8988T (cell line): ENCODE measurements at places on chromosomes 2 and 18.

GRCh38 chr2:28463893-28464292 is 32.0 kb upstream of the PLB1 start:
- no peak for DNase-seq

DNA sequence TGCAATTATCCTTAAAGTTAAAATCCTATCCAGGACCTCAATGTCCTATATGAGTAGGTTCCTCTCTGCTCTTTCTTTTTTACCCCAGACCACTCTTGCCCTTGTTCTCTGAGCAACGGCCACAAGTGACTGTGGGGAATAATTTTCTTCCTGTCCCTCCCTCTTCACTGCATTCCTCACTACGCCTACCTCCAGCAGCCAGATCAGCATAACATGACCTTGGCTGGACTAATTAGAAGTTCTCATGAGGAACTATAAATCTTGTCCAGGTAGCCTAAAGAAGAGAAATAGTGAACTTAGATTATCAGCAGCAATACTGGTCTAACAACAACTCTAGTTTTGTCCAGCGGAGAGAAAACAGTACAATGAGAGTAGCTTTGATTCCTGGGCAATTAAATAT is 643.8 kb upstream of the KLHL29 start:
- DNase-seq = no peak

DNA sequence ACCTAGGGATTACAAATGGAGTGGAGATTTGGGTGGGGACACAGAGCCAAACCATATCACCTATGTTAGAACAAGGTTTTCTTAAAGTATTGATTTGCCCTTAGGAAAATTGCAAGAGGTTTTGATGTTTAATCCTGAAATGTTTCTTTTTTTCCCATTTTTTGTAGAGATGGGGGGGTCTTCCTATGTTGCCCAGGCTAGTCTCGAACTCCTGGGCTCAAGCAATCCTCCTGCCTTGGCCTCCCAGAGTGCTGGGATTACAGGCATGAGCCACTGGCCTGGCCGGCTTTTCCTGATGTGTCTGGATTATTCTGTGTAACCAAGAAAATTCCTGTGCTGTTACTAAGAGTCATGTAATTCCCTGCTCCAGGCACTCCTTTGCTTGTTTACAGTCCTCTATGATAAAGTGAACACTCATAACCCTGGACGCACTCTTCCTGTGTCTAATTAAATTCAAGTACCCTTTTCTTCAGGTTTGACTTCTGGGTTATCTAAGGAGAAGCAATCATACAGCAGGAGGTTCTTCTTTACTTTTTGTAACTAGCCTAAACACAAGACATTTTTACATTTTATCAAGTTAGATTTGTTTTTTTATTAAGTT is 15.0 kb upstream of the CTDP1 start:
- DNase-seq = no peak

DNA sequence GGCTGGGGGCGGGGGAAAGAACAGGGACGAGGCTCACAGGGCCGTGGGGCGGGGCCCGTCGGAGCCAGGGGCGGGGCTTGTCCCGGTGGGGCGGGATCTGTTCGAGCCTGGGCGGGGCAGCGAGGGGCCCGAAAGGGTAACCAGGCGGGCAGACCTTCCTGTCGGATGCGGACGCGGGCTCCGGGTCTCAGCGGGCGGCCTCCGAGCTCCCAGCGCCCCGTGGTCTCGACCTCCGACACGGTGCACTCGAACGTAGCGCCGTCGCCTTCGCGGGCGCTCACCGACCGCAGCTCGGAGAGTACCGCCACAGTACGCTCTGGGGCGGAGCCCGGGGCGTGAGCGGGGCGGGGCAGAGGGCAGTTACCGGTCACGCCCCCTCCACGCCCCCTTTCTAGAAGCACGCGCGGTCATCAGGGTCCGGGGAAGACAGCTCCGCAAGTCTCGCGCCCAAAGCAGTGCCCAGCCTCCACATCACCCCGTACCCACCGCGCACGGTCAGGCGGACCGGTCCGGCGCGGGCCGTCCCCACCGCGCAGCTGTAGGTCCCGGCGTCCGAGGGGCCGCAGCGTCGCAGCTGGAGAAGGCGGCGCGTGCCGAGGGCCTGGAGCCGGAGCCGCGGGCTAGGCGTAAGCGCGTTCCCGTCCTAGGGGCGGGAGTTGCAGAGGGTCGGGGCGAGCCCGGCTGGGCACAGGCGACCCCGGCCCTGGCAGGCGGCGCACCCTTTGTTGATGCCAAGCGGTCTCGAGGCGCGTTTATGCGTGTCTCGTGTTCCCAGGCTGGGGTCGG is 8.7 kb downstream of the TMEM198 start:
- peak; percentile 94 for DNase-seq

GRCh38 chr2:75315436-75315835 is 116.1 kb upstream of the TACR1 start:
- DNase-seq = no peak

GRCh38 chr18:9184998-9185613 is 48.5 kb downstream of the ANKRD12 start:
- DNase-seq = no peak

GRCh38 chr18:77081390-77081778 is 51.2 kb downstream of the MBP start:
- no peak for DNase-seq

- no peak for DNase-seq
Observed at GRCh38 chr2:116487336-116487735, 1327.2 kb upstream of the DDX18 start.

GRCh38 chr2:204272089-204272488 is 273.2 kb upstream of the PARD3B start:
- no peak for DNase-seq

DNA sequence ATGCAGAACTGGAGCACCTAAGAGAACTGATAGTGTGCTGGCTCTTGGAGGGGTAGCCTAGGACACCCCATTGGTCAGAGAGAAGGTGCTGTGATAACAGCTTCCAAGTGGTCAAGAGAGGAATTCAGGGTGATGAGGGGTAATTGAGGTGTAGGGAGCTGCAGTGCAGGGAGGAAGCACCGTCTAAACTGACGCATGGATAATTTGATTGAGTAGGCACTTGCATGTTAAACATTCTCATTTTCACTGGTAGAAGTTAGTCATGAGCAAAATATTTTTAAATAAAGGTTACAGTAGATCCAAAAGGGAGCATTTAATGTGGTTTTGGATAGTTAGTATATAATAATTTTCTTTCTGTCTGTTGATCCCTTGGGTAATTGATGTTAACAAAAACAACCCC is 155.1 kb upstream of the TCF4 start:
- no peak for DNase-seq

DNA sequence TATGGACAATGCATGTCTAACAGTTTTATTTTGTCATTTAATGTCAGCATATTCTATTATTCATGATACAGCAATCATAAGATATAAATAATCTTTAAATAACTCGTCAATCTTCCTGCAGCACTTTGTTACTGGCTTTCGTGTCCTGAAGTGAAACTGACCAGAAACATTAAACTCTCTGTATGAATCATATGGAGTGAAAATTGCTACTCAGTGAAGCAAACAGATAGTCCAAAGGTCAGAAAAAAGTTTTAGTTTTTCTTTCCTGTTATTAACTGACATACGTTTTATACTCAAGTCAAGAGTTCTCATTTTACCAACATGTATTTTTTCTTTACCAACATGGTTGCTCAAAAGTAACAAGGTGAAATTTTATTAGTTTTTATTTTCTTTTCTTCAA is 106.8 kb upstream of the GALNT5 start:
- no peak for DNase-seq

- DNase-seq = no peak
Observed at GRCh38 chr2:30601375-30601774, 154.3 kb downstream of the LCLAT1 start.

DNA sequence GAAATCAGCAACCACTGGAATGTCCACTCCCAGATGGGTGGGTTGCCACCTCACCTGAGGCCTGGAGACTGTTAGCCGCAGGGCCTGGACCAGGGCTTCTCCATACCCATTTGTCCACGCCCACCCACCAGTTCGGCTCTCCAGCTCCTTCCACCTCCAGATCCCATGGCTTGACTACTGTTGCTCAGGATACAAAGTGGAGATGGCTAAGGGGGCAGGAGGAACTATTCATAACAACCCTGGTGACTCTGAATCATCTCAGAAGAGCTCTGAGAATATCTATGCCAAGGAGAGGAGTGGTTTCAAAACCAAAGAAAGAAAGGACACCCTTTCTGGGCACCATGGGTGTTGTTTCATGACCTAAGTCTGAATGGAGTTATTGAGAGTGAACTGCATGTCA is 145.8 kb downstream of the LAMA3 start:
- no peak for DNase-seq

DNA sequence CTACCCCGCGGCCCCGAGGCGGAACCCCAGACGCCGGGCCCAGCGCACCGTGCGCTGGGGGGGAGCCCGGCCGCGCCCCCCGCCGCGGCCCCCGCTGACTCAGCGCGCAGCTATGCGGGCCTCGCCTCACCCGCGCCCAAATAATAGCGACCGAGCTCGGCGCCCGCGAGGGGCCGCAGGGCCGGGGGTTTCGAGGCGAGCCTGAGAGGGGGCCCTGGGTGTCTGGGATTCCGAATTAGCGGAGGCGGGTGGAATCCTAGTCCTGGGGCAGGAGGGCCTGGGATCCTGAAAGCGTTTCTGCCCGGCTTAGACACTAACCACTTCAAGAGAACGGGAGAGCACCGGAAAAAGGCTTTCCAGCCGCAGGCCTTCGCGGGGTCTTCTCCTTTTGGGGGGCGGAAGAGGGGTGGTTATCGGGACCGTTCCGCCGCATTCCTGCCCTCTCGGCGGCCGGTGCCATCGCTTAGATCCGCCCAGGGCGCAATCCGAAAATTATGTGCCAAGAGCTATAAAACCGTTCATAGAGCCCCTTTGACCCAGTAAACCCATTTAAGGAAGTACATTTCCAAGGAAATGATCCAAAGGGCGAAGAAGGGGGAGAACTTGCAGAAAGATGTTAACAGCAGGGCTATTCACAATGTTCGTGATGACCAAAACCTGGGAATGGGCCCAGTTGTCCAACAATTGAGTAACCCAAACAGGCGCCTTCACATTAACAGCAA is 681 bp upstream of the ROCK2 start:
- DNase-seq = no peak

DNA sequence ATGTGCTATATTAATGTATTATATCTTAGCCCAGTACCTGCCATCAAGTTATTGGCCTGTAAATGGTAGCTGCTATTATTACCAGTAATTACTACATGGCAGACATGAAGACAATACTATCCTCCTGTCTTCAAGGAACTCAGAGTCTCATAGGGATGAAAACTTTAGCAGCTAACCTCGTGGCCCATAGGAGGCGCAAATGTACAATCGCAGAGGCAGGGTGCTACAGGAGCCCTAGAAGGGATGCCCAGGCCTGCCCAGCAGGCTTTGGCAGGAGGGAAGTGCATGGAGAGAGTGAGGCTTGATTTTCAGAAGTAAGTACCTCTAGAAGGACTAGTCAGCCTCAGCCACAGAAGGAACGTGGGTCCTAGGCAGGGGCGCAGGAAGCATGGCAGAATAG is 44.7 kb upstream of the KIDINS220 start:
- DNase-seq = peak; percentile 17

DNA sequence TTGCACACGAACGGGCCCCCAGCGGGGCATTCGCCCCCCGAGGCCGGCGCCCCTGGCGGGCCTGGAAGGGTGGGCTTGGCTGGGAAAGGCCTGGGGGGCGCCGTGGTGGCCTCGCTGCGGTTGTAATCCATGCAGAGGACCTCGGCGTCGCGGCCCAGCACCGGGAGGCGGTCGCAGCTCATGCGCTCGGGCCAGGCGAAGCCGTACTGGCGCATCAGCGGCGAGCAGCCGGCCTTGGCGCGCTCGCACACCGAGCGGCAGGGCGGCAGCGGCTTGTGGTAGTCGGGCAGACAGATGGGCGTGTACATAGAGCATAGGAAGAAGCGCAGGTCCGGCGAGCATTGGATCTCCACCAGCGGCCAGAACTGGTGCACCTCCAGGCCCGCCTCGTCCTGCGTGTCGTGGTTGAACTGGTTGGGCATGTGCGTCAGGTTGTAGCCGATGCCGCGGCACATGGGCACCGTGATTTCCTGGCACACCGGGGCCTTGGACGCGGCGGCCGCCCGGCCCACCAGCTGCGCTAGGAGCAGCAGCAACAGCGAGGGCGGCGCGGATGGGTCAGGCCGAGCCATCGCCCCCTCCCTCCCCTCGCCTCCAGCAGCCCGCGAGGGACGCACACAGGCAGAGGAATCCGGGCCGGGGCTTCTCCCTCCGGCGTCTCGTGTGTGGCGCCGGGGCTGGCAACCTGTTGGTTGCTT is 1.4 kb downstream of the FZD5 start:
- no peak for DNase-seq

DNA sequence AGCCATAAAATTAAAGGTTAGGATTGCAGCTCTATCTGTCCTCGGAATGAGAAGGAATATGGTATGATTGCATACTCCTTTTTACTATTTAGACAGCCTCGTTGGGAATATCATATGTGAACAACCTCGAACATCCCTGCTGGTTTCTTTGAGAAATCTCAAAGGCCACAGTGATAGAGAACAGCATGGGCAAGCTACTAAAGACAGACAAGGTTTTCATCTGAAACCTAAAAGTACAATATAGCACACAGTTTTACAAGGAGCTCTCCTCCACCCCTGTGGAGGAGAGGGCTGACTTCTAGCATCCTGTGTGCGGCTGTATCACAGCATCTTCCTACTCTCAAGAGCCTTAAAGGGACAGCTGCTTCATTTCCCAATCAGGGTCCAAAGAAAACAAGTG is 104.3 kb downstream of the VWC2L start:
- DNase-seq = no peak

- no peak for DNase-seq
Observed at GRCh38 chr2:164562666-164563065, 58.6 kb downstream of the GRB14 start.

GRCh38 chr18:75003764-75004690 is 204.9 kb downstream of the PTGR3 start:
- no peak for DNase-seq

- DNase-seq = no peak
Observed at GRCh38 chr2:157782057-157782845, 93.9 kb downstream of the ACVR1 start.

DNA sequence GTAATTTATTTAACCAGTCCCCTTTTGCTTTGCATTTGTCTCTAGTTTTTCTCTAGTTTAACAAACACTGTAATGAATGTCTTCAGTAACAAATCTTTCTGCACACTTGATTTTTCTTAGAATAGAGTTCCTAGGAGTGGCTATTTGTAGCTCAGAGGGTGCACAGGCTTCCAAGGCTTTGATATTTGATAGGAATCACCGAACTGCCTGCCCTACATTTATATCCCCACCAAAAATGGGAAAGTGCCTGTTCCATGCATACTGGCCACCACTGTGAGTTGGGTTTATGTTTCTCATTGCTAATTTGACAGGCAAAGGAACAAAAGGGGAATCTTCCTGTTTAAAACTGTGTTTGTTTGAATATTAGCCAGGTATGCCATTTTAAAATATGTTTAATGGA is 238.7 kb downstream of the SH3RF3 start:
- DNase-seq = no peak

GRCh38 chr2:42140496-42140895 is 28.7 kb upstream of the EML4 start:
- DNase-seq = no peak

DNA sequence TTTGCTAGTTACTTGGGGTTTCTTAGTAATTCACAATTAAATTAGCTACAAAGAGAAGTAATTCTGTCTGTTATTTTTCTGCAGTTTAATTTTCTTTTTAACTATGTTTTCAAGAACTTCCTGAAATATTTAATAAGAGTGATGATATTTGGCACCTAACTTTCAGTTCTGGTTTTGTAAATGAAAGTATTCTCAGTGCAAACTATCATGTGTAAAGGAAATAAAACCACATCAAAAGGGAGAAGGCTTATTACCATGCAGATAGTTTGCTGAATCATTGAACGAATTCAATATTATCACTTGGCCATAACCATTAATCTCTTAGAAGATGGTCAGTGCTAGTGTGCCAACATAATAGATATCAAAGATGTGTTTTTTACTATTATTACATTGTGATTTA is 29.2 kb downstream of the DYTN start:
- no peak for DNase-seq

GRCh38 chr2:134110532-134110931 is 143.3 kb upstream of the MGAT5 start:
- no peak for DNase-seq
